Naive B cell (primary cell): ENCODE measurements at places on chromosomes 1 and 21. TPM values are rescaled to one million over a fixed set of nuclear protein-coding genes. Genes with fewer than 3 reads are reported as not detected.
A peak's percentile ranks its signal among the peaks of the same experiment; 100 is the strongest.

- no peak for DNase-seq
Measured at GRCh38 chr1:205189131-205189530, 22.4 kb downstream of the DSTYK start.

- no peak for DNase-seq
Measured at GRCh38 chr1:198858033-198858432, 219.2 kb downstream of the PTPRC start.

GRCh38 chr1:10267319-10267718 is 56.9 kb downstream of the KIF1B start:
- DNase-seq: no peak

DNA sequence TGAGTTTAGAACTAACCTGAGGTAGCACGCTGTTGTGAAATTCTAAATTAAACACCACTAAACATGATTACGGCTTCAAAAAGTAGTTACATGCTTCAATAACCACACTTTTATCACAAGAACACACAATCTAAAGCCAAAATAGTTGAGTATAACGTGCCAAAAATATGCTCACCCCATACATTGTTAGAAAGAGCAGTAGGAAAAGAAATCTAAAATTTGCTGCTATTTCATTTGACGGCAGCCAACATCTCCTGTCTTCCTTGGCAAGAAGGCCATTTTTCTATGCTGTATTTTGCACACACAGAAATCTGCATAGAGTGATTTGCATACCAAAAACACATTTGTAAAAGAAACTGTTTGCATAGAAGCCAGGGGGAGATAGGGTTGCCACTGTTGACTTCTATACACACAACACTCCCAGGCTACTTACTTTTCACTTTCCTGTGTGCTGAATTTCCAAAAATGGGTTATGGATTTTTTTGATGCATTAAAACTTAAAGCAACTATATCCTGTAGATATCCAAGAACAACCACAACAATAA is 42.9 kb upstream of the DMRTB1 start:
- DNase-seq: no peak

- no peak for DNase-seq
Measured at GRCh38 chr1:244705261-244706234, 52.6 kb downstream of the DESI2 start.

- DNase-seq: no peak
Measured at GRCh38 chr21:45769896-45770295, 126.4 kb downstream of the PCBP3 start.

DNA sequence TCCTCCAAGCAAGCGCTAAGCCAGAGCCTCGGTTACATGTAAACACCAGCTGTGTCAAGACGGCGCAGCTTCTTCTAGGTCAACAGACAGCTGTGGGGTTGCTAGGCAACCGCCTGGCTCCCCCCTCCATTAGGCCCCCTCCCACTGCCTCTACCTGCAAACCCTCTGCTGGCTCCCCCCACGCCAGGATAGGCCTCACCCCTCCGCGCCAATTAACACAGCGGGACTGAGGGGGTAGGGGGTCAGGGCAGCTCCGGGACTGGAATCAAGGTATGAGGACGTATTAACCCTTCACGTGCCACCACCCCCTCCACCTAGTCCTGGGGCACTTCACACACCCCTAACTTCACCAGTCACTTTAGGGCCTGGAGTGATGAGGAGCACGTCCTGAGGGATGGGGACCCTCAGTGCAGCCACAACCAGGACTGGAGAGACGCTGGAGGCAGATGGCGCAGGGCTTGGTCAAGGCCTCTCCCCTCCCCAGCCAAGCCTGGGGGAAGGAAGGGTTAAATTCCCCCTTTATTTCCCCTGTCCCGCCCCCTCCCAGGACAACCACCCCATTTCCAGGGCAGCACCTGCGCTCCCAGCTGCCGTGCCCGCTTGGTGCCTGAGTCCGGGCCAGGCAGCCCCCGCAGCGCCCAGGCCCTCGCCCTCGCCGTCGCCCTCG is 37.4 kb upstream of the WASF2 start:
- peak; percentile 71 for DNase-seq

DNA sequence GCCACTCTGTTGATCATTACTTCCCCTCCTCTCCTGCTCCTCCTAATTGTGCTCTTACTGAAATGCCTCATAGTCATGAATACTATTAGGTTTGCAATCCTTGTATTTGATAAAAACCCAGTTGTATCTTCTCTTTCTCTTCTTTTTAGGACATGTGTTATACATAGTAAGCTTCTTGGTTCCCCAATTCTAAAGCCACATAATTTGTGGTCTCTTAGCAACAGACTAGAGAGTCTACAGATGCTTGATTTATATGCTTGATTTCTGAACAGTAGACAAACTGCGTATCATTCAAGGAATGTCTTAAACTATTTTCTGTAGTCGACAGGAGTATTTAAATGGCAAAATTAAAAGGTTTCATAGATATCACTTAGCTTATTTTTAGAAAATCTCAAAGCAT is 1598.9 kb downstream of the PLA2G4A start:
- no peak for DNase-seq

DNA sequence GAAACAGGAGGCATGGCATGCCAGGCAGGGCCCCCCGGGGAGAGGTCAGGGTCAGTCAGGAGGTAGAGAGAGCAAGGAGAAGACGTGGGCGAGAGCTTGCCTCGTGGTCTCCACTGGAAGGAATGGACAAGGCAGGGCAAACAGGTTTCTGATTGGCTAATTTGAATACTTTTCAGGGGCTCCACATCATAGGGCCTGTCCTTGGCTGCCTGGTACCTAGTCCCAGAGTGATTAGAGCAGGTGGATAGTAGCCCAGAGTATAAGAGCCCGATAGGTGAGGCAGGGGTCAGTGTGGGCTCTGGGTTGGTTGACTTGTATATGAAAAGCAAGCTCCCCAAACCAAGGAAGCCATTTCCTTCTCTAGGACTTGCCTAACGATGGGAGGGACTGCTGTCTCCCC is 178.6 kb downstream of the ZP4 start:
- DNase-seq: no peak

GRCh38 chr1:17755120-17755519 is at the start of gene ACTL8:
Gene ACTL8, plus strand, starts transcription at chr1:17755333. Its CDS starts 67,676 bp downstream, at chr1:17823009.
- no peak for DNase-seq

DNA sequence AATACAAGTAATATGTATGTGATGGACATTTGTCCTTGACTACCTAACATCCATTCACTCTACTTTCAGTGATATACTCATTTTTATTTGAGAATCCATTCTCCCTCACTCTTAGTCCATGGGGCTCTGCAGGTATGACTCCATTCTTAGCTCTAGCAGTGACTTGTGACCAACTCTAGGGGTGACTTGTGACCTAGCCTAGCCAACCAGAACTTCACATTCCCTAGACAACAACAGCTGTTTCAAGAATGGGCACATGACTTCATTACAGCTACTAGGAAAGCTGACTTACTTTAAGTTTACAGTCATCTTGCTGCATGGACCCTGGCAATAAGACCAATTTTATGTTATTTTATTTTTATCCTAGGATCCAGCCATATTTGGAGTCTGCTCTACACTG is 23.6 kb upstream of the DDX59 start:
- no peak for DNase-seq

- no peak for DNase-seq
Measured at GRCh38 chr1:182032251-182032650, 29.3 kb downstream of the ZNF648 start.

DNA sequence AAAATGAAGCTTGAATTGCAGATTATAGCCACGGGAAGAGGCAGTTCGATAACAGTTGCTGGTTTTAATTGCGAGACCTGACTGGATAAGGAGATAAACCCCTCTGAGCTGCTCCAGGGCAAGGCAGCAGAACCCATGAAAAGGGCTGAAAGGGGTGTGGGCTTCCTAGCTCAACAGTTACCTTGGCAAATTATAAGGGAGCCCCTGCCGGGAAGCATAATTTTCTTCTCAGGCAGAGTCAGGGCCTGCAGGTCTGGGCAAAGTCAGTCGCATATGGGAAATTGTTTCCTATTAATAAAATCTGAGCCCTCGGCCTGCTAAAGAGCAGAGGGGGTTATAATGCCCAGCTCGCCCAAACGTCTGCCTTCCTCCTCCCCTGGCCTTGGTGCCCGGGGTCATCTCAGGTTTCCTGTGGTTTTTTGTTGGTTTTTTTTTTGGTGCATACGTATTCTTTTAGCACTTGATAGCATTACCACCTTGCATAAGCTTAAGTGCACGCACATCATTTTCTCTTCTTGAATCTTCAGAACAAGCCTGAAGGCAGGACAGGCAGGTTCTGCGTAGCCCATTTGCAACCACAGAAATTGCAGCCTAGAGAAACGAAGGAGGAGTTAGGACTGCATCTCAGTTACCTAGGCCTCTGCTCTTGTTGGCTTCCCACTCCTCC is 33.9 kb upstream of the SELENON start:
- DNase-seq: no peak

DNA sequence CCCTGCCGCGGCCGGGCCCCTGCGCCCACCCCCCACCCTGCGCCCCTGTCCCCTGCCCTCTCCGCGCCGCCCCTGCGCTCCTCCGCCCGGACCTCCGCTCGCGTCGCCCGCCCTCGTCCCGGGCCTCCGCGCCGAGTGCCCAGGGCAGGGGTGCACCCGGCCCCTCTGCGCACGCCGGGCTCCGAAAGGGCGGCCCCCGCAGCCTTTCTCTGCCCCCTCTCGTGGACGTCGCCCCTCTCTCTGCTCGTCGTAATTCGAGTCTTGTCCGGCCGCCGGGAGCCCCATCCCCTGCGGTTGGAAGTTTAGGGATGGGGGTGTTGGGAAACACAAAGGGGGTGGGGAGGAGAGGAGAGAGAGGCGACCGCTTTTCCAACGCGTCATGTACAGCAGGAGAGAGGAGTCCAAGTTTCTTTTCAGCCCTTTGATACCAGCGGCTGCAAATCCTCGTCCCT is 407 bp downstream of the GALNT2 start:
- DNase-seq: no peak

GRCh38 chr1:70537788-70538187 is 126.7 kb downstream of the CTH start:
- no peak for DNase-seq

GRCh38 chr1:206464456-206464964 is 5.8 kb upstream of the IKBKE start:
- DNase-seq: no peak

GRCh38 chr1:8390707-8391106 is 72.8 kb downstream of the SLC45A1 start:
- DNase-seq: no peak

GRCh38 chr21:42061195-42061985 is 9.7 kb upstream of the UMODL1 start:
- DNase-seq: peak; percentile 87

DNA sequence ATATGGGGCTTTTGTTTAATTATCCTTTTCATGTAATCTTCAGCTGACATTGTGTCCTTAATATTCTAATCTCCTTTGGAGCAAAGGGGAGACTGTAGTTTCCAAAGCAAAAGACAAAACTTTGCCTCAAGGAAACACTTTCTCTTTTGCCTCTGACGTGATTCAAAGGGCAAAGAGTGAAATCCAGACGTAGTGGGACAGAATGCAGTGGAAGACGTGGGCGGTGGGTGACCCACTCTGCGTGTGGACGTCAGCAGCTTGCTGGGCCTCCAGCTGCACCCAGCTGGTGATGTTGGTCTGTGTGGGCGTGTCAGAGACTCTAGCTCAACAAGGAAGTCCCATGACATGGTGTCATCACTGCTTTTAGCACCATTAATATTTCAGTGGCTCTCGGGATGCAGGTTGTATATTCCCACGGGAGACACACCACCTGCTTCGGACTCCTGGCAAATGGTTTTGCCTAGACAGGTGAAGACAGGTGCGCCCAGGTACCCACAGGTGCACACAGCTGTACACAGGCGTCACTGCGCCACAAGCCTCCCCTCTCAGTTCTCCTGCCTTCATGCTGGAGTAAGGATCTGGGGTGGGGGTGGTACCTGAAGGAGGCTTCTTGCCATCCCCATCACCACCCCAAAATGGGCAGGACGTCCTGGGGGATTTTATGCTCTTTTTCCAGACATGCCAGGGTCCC is 292.1 kb upstream of the VAMP3 start:
- DNase-seq: no peak

GRCh38 chr1:75136921-75137641 is 2.9 kb downstream of the LHX8 start:
- DNase-seq: no peak

GRCh38 chr21:39564200-39564599 is 48.5 kb upstream of the B3GALT5 start:
- no peak for DNase-seq

DNA sequence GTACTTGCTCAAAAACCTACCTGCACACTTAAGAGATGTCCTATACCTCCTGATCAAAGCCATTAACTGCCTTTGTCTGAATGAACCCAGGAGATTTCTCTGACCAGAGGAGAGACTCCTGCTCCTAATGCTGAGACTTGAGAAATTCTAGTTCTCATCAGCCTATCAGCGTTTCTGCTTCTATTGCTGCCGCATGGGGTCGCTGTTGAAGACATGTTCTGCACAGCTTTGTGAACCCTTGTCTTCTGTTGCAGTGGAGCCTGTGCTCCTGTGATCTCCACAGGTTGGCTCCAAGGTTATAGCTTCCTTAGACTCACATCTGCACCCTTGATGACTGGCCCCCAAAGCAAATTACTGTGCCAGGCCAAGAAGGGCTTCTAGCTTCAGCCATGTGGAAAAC is 40.2 kb downstream of the EDN2 start:
- DNase-seq: no peak

DNA sequence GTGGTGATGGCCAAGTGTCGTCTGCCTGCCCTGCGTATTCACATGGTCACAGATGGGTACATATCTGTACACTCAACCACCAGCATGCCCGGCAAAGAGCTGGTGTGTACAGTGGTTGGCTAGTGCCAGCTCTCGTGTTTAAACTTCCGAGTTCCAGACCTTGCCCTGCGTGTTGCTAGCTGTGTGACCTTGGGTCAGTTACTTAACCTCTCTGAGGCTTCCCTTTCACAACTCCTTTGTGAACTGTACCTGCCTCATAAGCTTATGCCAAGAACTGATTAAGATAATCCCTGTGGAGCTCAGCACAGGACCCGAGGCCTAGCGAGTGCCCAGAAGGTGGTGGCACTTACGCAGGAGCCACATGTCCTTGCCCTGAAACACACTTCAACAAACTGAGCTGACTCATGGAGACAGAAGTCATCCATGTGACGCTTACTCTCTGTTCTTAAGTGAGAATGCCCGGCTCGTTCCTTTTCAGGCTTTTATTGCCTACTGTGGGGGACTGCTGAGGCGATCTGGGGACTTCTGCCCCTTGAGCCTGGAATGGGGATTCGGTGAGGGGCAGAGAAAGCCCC is 55.4 kb downstream of the ALPL start:
- DNase-seq: no peak

- DNase-seq: no peak
Measured at GRCh38 chr1:4269330-4269729, 369.3 kb upstream of the C1orf174 start.

GPR37L1 gene
- polyA plus RNA-seq: 0.37 TPM

UBXN10 gene
- 0.09 TPM for polyA plus RNA-seq

GUCA2A gene
- not detected for polyA plus RNA-seq

CBR3 gene
- 9.1 TPM for polyA plus RNA-seq

CFAP45 gene
- 0.82 TPM for polyA plus RNA-seq

TMEM9 gene
- polyA plus RNA-seq: 27.5 TPM

TNFRSF8 gene
- polyA plus RNA-seq: not detected

HORMAD1 gene
- not detected for polyA plus RNA-seq

PDZK1 gene
- not detected for polyA plus RNA-seq

OR6N2 gene
- polyA plus RNA-seq: not detected

PCBP3 gene
- 0.72 TPM for polyA plus RNA-seq

NBPF10 gene
- 0.28 TPM for polyA plus RNA-seq

GJA8 gene
- not detected for polyA plus RNA-seq
